ENCODE measurements at places on chromosomes 12 and 14.

DNA sequence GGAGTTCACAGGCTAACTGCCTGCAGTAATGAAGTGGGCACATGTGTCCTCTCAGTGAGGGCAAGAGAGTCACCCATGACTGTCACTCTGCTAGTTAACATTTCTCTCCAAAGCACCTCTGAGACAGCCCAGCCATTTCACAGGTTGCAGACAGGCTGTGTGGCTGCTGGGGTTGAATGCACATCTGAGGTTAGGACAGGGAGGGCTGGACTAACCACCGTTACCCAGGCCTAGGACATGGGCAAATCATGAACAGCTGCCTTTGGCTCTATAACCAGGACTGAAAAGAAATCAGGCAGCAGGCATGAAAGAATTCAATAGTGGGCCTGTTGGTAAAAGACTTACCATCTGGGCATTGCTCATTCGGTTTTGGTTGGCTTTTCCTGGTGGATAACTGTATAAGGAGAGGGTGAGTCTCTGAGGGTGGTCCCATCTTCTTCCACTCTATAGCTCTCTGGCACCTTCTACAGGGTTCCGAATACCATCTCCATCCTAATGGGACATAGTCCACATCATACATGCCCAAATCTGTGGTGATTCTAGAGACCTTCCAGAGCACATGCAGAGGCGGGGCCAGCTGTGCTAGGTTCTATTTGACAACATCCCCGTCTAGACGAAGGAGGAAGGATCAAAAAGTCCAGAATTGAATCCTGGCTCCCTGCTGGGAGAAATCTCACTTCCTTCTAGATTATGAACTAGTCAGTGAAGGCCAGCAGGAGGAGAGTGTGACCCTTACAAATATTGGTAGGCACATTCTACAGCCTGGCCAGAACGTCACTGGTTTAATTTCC is 10.8 kb downstream of the CRACR2A start:
- no peak for DNase-seq
- H3K36me3 ChIP-seq = peaks cover 21% of the 10 kb centered on the region
- no peak overlapping the region for H3K4me3 ChIP-seq
- H3K27ac ChIP-seq = no peak overlapping the region
- peaks cover 25% of the 10 kb centered on the region for H3K4me1 ChIP-seq

DNA sequence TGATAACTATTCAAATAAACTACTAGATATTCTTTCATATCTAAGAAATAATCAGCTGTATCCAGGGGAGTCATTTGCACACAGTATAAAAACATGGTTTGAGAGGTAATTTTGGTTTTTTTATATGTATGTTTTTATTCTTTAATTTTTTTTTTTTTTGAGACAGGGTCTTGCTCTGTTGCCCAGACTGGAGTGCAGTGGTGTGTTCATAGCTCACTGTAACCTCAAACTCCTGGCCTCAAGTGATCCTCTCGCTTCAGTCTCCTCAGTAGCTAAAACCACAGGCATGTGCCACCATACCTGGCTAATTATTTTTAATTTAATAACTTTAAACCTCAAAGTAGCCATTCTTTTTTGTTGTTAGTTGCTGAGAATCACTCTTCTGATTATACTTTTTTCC is 1.8 kb downstream of the PRORP start:
- H3K4me3 ChIP-seq = peak overlapping the region; percentile 82
- DNase-seq = no peak
- peaks cover 60% of the 10 kb centered on the region for H3K4me1 ChIP-seq
- H3K36me3 ChIP-seq = peaks cover 29% of the 10 kb centered on the region
- H3K27me3 ChIP-seq = no peaks in the 10 kb centered on the region

- H3K4me1 ChIP-seq = no peaks in the 10 kb centered on the region
- H3K27ac ChIP-seq = no peak overlapping the region
- H3K27me3 ChIP-seq = peaks cover 8% of the 10 kb centered on the region
- H3K4me3 ChIP-seq = no peak overlapping the region
- DNase-seq = no peak
Observed at GRCh38 chr14:100773331-100774163, 46.9 kb downstream of the DLK1 start.

DNA sequence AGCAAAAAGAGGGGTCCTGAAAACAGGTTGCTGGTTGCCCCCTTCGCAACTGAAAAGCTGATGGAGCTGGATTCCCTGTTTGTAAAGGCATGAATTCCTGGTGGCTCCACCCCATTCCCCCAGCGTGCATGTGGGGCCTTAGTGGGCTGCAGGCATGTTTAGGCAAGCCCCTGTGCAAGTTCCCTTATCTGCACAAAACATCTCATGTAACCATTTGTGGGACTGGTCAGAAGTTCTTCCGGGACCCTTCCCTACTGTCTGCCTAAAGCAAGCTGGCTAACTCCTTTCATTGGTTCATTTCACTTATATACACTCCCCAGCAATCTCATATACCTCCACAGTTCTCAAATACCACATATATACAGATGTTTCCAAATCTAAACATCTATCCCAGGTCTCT is 24.0 kb upstream of the HIGD1C start:
- H3K4me3 ChIP-seq = no peak overlapping the region
- H3K27me3 ChIP-seq = peaks cover 1% of the 10 kb centered on the region
- no peak overlapping the region for H3K27ac ChIP-seq

- no peaks in the 10 kb centered on the region for H3K4me1 ChIP-seq
- H3K36me3 ChIP-seq = no peaks in the 10 kb centered on the region
- no peak for DNase-seq
- no peak overlapping the region for H3K4me3 ChIP-seq
- no peaks in the 10 kb centered on the region for H3K27me3 ChIP-seq
Observed at GRCh38 chr12:25768151-25768550, 190.3 kb upstream of the RASSF8 start.

GRCh38 chr12:93043192-93043876 is 114.2 kb upstream of the EEA1 start:
- no peaks in the 10 kb centered on the region for H3K4me1 ChIP-seq
- no peak overlapping the region for H3K4me3 ChIP-seq
- H3K27ac ChIP-seq = no peak overlapping the region
- DNase-seq = no peak

DNA sequence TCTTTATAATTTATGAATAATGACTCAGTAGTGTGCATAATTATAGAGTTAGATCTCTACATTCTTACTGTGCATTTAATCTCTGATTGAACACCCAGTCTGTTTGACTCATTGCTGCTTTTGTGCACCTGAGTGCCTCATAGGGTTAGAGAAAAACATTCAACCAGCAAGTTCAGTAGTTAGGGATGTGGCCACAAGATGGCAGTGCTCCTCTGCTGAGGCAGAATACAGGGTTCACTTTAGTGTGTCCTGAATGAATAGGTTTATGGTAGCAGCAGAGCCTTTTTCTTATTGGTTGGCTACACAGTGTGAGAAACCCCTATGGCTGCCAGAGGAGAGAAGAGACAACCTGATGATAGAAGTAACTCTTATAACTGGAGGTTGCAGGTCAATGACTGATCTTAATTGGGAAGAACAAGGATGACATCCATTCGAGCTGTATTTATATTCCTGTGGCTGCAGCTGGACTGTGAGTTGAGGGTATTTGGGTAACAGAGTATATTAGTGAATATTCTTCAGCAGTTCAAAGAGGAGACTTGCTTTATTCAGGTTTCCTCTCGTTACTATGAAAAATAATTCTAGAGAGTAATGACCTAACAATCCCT is 194.9 kb upstream of the OR4E1 start:
- no peaks in the 10 kb centered on the region for H3K36me3 ChIP-seq
- H3K4me1 ChIP-seq = peaks cover 41% of the 10 kb centered on the region
- H3K4me3 ChIP-seq = peak overlapping the region; percentile 68
- DNase-seq = peak; percentile 89

- no peaks in the 10 kb centered on the region for H3K27me3 ChIP-seq
- no peaks in the 10 kb centered on the region for H3K36me3 ChIP-seq
- no peak overlapping the region for H3K27ac ChIP-seq
- H3K4me3 ChIP-seq = no peak overlapping the region
- H3K4me1 ChIP-seq = peaks cover 4% of the 10 kb centered on the region
Observed at GRCh38 chr12:32158525-32158924, 51.9 kb downstream of the BICD1 start.

- peaks cover 38% of the 10 kb centered on the region for H3K36me3 ChIP-seq
- H3K4me3 ChIP-seq = no peak overlapping the region
- DNase-seq = no peak
- peaks cover 5% of the 10 kb centered on the region for H3K4me1 ChIP-seq
Observed at GRCh38 chr12:3700861-3701260, 52.0 kb downstream of the CRACR2A start.

Measured in activated CD4-positive, alpha-beta memory T cell treated with anti-CD3 and anti-CD28 coated beads for 36 hours (primary cell).